ENCODE measurements at places on chromosomes 5 and 9.

- DNase-seq = no peak
These were observed 360.1 kb upstream of the C9orf72 start for GRCh38 chr9:27933210-27934025.

- DNase-seq = no peak
These were observed 95.0 kb downstream of the ADAMTSL1 start for GRCh38 chr9:18568973-18569372.

DNA sequence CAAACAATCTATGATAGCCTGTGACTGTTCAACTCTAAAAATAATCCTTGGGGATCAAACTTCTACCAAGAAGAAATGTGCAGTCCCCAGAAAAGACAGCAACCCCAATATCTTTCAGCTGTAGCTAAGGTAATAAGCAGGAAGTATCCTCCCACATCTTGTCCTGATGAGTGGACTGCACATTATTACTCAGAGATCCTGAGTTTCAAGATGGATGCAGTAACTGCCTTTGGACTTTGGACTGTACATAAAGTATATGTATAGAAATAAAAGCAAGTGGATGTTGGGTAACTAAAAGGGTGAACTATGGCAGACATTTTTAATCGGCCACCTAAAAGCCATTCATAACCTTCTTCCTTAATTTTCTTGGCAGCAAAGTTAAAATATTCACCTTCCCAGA is 45.1 kb downstream of the SMIM23 start:
- DNase-seq = peak; percentile 27

GRCh38 chr9:105968811-105969466 is 274.6 kb downstream of the TMEM38B start:
- no peak for DNase-seq

DNA sequence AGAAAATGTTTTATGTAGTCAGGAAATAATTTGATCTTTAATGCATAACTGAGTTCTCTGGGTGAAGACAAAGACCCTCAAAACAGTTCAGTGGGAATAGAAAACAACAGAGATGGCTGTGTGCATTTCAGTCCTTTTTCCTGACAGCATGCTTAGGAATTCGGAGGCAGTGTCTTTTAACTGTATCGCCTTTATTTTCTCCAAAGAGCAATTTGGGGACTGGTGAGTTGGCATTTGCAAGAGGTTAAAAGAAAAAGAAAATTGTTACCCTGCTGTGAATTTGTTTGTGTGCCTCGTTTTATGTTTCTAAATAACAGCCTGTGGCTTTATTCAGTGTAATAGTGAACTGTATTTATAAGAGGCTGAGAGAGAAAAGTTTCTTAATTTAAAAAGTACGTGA is 227.8 kb upstream of the DMAC1 start:
- DNase-seq = no peak

GRCh38 chr5:134937526-134937925 is 30.2 kb upstream of the CATSPER3 start:
- DNase-seq = no peak

- no peak for DNase-seq
These were observed 297.7 kb downstream of the ATPSCKMT start for GRCh38 chr5:9951865-9952516.

DNA sequence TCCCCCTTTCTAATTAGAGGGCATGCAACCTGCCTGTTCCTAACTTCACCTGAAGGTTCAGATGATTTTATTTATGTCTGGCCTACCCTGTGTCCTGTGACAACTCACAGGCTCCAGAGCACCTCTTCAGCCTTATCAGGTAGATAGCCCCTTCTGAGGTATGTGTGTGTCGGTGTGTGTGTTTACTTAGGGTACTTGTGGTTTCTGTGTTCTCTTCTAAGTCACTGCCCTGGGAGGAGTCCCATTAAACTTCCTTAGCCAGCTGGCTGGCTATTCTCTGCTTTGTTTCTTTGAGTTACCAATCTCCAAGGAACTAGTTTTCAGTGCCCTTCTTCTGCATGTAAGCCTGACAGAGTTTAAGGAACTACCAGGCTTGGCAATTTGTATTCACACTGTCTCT is 74.9 kb downstream of the UNC13B start:
- no peak for DNase-seq

DNA sequence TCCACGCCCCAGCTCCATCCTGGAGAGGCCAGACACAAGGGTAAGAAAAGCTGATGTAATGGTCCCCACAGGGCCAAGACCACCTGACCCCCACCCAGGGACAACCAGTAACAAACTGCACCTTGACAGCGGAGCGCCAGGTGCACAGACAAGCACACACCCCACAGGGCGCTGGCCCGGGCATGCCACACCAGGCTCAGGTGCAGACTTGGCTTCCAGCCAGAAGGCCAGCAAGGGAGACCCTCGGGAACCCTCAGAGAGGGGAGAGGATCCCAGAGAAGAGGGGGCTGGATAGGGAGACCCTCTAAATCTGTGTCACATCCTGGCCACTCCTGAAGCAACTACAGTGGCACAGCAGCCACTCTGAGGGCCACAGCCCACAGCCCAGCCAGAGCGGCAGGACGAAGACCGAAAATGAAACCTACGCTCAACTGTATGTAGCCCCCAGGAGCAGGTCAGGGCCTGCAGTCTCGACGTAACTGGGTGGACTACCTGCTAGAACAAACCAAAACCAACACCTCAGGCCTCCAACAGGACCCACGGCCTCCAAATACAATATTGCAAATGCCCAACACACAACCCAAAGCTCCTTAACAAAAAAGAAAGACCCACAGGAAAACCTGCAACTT is 18.5 kb downstream of the CAMSAP1 start:
- no peak for DNase-seq

DNA sequence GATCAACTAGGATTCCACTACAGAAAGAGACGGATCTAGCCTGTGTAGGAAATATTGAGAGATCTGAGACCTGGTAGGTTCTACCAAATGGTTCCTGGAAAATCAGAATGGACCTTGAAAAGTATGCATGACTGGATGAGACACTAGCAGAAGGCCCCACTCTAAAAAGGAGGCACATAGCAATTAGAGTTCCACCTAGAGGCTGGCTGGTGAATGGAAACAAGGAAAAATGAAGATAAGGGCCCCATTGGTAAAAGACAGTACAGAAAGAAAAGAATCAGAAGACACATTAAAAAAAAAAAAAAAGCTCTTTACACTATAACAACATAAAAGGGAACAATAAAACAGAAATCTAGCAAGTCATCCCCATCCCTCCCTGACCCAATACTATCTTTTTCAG is 518.5 kb downstream of the NR2F1-AS1 start:
- DNase-seq = no peak

DNA sequence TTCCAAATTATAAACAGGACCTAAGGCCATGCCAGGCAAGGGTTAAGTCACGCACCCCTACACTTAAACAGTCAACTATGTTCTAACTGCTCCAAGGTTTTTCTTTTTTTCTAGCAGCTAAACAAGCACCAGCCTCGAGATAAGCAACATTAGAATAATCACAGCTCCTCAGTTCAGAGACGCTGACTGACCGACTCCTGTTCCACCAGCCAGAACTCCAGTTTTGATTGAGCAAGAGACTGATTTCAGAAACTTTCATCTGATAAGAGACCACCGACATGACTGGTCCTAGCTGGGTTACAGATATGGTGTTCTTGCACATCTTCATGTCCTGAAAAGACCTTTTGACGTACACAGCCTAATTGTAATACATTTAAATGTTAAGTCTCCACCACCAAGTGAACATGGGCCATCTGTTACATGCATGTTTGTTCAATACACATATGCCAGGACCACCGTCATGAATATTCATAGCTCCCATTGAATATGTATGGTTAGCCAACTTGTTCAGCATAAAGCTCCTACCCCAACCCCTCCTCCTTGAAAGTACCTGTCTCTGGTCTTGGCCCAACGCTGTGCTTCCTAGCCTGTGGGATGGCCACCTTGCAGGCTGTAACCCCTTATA is 23.7 kb upstream of the OTULINL start:
- DNase-seq = no peak

DNA sequence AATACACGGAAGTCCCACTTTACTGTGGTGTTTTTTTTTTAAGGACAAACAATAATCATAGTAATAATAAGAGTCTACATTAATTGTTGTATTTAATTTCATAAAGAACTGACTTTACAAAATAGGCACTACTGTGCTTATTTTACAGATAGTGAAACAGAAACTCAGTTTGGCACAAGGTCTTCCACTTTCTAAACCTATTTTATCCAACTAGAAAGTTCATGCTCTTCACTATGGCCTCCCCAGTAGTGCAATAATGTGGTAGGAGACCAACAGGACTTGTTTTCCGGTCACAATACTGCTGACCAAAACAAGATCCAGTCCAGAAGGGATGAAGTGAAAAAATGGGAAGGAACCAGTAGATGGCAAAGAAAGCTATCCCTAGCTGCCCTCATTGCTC is 531.6 kb downstream of the CAAP1 start:
- DNase-seq = no peak

DNA sequence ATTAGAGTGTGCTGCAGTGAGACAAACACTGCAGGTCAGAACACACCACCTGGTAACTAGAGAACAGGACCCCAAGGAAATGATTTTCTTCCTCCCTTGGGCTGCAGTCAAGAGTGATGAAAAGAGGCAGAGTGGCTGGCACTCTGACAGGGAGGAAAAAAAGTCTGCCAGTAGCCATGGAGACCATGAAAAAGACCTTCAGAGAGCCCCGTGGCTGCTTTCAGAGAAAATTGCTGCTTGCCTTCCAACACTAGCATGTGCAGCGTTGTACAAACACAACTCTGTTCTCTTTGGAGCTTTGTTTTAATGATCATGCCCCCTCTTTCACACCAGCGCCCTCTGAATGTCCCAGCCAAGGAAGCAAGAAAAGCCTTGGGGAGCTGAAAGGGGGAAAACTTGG is 68.8 kb downstream of the ANKRD55 start:
- DNase-seq = no peak

DNA sequence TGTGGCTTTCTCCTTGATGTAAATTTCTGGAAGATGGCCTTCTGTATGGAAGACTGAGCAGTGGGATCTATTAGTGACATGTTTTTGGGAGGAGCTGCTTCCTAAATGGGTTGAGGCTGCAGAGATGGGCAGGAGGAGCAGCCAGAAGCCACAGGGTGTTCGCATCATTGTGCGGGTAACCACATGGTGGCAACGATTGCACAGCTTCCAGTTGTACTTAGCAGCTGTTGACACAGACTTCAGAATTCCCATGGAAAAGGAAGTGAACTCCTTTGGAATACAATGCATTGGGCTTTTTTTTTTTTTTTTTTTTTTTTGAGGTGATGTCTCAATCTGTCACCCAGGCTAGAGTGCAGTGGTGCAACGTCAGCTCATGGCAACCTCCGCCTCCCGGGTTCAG is 297.3 kb downstream of the NR3C1 start:
- DNase-seq = peak; percentile 65

GRCh38 chr9:111405701-111406100 is 75.7 kb upstream of the OR2K2 start:
- no peak for DNase-seq

- DNase-seq = no peak
These were observed 13.9 kb upstream of the FNIP1 start for GRCh38 chr5:131810510-131811249.

DNA sequence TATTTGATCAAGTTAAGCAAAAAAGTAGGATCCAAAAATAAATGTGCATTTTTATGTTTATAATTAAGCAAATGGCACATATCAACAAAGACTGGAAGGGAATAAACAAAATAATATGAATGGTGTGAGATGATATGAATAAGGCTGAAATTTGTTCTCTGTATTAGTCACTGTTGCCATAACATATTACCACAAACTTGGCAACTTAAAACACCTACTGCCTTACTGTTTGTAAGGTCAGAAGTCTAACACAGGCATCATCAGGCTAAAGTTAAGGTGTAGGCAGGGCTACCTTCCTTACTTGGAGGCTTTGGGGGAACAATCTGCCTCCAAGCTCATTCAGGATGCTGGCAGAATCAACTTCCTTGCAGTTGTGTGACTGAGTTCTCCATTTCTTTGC is 19.3 kb downstream of the PGGT1B start:
- peak; percentile 55 for DNase-seq

DNA sequence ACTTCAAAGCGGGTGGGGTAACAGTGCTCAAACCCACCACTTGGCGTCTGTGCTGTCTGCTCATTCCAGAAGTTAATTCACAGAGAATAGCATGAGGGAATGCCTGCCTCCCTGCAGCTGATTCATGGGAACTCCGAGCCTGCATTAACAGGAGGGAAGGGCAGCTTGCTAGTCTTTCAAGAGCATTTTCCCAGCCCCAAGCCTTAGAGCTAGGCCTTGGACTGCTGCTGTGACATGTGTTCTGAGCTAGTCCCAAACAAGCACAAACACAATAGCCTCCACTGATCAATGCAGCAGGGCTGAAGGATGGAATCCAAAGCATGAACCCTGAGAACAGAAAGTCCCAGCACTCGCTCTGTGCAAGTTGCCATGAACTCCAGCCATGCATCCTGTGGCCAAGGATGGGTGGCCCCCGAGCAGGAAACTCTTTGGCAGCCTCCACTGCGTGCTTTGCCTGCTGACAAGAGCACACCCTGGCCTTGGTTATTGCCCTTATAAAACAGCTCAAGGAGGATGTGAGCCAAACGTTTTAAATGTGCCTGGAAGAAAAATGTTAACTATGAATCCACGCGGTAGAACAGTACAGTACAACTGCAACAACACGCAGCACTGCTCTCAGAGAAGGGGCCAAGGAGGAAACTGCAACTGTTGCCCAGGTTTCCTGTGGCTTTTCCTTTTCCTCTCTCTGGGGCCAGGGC is 653.1 kb upstream of the KLF4 start:
- DNase-seq = no peak

DNA sequence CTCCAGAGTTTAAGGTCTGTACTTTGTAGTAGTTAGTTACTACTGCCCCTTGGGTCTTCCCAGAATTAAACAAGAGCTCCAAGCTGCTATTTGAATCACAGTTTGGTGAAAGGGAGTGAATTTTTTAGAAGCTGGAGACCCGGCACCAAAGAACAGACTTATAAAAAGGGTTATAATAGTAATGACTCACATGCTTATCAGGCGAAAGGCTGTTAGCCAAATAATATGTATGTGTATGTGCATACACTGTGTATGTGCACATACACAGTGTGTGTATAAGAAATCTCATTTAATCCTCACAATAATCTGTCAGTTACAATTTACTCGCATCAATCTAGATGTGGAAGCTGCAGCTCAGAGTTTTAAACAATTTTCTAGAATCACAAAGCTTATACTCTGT is 59.5 kb upstream of the ITGA1 start:
- no peak for DNase-seq

- no peak for DNase-seq
These were observed 35.2 kb downstream of the DCAF10 start for GRCh38 chr9:37835821-37836220.

Data from NCI-H226 (cell line).